ENCODE measurements at places on chromosomes 4 and X.

- no peak for DNase-seq
These were observed 2.2 kb downstream of the NHS start for GRCh38 chrX:17377091-17377717.

- DNase-seq = no peak
These were observed 8.1 kb downstream of the IGBP1 start for GRCh38 chrX:70141373-70141772.

- DNase-seq = no peak
These were observed 1.4 kb downstream of the THOC2 start for GRCh38 chrX:123731258-123731986.

GRCh38 chrX:97790850-97791249 is 907.1 kb downstream of the RPA4 start:
- DNase-seq = no peak

GRCh38 chr4:163816494-163816893 is 322.0 kb downstream of the TMA16 start:
- no peak for DNase-seq

DNA sequence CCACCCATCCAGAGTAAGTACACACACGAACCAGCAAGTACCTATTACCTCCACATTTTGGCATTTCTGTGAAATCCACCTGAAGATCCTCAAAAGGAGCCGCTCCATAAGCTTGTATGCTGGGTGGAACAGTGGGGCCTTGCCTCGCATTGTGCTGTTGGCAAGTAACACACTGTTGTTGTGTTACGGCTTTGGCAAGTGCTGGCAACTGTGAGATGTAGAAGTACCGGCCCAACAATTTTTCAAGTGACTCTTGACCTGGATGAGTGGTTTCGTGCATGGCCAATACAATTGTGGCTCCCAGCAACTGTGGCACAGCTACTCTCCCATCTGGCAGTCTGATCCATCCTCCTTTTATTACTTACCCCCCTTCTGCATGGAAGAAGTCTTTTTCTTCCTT is 128.7 kb downstream of the CCNB3 start:
- DNase-seq = no peak

DNA sequence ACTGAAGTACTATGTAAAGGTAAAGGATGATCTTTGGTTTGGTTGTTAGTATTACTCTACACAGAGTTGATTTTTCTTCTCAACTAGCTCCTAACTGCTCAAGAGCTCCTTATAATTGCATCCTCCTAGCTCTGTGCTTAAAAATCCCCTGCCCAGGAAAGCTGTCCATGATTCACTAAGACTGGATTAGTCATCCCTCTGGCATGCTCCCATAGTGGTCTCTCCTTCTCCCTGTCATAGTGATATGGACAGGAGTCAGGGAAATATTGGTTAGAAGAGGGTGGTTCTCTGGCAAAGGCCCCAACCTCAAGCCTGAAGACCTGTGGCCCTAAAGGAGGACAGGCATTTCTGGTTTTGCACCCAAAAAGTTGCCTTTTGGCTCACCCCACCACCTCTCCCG is 242.3 kb upstream of the KCNIP4 start:
- peak; percentile 53 for DNase-seq

DNA sequence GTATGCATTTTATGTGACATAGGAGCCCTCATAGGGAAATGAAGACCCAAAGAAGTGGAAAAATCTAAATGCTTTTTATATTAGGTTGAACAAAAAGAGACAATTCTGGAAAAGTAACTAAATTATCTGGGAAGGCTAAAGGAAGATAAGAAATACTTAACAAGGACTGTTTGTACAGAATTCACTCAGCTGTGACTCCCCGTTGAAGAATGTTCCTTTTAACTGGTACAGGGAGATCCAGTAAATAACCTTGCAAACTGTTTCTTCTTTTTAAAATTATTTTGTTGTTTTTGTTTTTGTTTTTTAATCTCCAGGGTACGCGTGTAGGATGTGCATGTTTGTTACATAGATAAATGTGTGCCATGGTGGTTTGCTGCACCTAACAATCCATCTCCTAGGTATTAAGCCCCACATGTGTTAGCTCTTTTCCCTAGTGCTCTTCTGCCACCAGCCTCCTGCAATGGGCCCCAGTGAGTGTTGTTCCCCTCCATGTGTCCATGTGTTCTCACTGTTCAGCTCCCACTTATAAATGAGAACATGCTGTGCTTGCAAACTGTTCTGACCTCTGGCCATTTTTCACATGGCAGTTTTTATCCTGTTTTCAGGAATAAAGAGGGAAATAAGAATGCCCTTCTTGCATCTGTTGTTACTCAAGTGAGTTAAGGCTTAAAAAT is 81.7 kb downstream of the PWWP3B start:
- DNase-seq = no peak

DNA sequence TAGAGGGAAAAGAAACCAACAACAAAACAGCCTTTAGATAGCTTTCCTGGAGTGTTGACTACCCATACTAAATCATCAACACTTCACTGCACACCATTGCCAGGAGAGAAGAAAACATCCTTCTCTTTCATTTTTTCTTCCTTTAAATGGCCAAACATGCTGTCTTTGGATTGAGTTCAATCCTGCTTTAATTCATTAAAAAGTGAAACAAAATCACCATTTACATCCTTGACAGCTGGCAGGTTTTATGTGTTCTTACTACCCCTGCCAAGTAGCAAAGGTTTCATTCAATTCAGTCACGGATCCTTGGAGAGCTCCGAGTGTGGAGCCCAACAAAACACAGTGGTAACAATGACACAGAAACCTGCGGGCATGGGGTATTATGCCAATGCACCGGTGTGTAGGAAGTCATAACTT is 568.3 kb downstream of the ANKRD50 start:
- no peak for DNase-seq

GRCh38 chr4:159414305-159414704 is 311.4 kb downstream of the RAPGEF2 start:
- DNase-seq = no peak

GRCh38 chrX:39288592-39288991 is 487.3 kb downstream of the MID1IP1 start:
- no peak for DNase-seq

DNA sequence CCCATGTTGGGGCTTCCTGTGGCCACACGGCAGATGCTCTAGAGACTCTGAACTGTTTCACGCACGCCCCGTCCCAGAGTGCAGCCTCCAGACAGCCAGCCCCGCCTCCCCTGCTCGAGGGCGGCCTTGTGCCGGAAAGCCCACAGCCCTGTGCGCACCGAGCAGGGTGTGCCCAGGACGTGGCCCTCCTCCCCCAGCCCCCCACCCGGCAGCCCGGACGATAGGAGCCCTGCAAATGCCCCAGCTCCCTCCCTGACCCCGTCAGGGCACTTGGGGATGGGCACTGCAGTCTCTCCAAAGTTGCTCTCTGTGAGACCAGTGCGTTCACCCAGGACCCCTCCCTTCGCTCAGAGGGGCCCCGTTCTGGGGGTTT is 37.3 kb downstream of the ADRA2C start:
- DNase-seq = no peak

DNA sequence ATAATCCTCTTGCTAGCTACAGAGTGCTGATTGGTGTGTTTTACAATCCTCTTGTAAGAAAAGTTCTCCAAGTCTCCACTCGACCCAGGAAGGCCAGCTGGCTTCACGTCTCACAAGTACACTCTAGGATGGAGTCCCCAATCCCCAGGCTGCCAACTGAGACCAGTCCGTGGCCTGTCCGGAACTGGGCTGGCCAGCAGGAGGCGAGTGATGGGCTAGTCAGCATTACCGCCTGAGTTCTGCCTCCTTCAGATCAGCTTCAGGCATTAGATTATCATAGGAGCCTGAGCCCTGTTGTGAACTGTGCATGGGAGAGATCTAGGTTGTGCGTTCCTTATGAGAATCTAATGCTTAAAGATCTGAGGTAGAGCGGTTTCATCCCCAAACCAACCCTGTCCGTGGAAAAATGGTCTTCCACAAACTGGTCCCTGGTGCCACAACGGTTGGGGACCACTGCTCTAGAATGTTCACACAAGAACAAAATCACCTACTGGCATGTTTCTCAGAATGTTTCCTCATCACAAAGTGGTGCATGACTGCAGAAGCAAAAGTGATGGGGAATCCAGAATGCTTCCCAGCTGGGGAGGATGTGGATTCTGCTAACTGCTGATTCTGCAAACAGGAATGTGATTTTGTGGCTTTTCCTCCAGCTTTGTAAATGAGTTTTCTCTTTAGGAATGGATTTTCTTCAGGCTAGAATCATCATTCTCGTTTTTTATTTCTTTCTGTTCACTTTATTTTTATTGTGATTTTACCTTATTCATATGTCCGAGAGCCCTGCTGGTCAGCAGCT is 40.9 kb downstream of the SEPTIN11 start:
- no peak for DNase-seq

GRCh38 chr4:39637586-39638353 is 895 bp downstream of the SMIM14 start:
- peak; percentile 40 for DNase-seq
